ENCODE measurements at places on chromosomes 13 and 19.

- no peak for DNase-seq
These were observed 39.5 kb downstream of the MPHOSPH8 start for GRCh38 chr13:19672990-19673389.

- no peak for DNase-seq
These were observed 99.6 kb upstream of the HTR2A start for GRCh38 chr13:46996316-46997030.

GRCh38 chr13:40283666-40284065 lies 382.8 kb downstream of the FOXO1 start:
- DNase-seq, result peak; percentile 93

DNA sequence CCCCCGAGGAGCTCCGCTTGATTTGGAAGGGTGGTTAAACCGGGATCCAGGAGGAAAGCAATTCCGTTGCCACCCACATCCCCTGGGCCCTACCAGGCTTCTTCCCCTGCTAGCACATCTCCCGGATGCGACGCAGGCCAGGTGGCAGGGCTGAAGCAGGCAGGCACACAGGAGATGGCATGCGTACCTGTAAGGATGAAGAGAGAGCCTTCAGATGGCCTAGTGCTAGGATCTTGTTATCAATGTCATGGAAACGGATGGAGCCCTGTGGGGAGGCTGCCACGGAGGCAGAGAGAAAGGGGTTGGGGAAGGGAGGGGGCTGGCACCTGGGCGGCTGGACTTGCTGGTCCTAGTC lies 8.5 kb upstream of the SOX1 start:
- no peak for DNase-seq

Measured in trophoblast cell (in vitro differentiated cells and primary cell).